ENCODE measurements at places on chromosomes 4 and X. TPM values are rescaled to one million over a fixed set of nuclear protein-coding genes. Genes with fewer than 3 reads are reported as not detected.
A peak's percentile ranks its signal among the peaks of the same experiment; 100 is the strongest.

The VCX3A gene
- not detected for total RNA-seq

The RNF150 gene
- total RNA-seq, result not detected

DNA sequence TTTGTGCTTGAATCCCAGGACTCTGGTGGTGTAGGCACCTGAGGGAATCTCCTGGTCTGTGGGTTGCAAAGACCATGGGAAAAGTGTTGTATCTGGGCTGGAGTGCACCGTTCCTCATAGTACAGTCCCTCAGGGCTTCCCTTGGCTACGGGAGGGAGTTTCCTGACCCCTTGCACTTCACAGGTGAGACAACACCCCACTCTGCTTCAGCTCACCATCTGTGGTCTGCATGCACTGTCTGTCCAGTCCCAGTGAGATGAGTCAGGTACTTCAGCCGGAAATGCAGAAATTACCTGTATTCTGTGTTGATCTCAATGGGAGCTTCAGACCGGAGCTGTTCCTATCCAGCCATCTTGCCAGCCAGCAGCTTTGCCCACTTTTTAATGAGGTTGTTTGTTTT lies 353.0 kb upstream of the IRS4 start:
- no peak for DNase-seq

DNA sequence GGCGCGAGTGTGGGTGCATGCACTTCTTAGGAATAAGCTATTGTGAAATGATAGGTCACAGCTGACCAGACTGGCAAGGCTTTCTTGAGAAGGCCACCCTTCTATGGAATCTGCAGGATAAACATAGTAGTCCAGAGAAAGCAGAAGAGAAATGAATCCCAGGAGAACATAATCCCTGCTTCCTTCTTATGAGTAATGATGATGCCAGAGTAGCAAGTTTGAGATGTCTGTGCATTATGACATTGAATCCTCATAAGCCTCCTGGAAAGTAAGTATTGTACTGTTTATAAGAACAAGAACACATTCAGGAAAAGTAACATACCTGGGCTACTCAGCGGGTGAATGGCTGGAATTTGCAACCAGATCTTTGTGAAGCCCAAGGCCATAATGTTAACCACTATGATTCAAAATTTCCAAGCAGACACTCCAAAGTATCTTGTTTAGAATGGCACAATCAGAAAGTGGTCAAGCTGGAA lies 272.1 kb upstream of the HS3ST1 start:
- DNase-seq, result no peak

DNA sequence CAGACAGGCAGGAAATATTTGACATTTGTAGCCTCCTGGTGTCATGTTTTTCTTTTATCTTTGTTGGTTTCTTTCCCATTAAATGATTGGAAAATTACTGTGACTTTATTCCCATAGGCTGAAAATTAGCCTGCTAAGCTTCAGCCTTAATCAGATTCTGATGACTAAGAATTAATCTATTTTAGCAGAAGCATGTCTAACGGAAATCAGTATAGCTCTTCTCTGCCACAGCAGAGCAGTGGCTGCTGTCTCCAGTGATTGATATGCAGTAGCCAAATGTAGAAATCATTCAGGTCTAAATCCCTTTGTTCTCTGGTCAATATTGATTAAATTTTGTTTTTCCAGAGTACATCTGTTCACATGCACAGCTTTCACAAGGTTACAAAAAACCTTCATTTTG lies 199.3 kb downstream of the GC start:
- no peak for DNase-seq

DNA sequence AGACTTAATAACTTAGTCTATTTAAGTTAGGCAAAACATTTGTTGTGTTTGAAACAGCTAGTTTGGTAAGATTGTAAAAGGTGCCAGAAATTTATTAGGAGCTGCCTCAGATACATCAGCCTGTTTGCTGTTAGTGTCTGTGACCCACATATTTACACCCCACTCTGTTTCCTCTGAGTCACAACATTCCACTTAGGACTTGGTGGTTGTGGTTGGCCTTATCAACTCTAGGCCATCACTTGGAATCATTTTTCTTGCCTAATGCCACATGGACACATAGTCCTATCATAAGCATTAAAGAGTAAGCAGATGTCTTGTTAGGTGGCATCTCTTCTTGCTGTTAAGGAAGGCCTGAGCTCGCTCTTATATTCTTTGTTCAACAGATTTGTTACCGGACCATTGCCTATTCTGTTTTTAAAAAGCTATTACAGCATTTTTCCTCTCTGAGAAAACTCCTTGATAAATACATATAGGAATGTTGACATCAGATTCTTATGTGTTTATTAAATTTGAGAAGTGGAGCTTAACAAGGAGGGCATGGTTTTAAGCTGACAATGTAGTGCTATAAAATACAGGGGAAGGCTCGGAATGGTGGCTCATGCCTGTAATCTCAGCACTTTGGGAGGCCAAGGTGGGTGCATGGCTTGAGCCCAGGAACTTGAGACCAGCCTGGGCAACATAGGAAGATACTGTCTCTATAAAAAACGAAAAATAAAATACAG lies 51.2 kb upstream of the PGRMC2 start:
- no peak for DNase-seq

- DNase-seq, result no peak
Observed at GRCh38 chr4:73698217-73698616, 42.2 kb upstream of the CXCL8 start.

DNA sequence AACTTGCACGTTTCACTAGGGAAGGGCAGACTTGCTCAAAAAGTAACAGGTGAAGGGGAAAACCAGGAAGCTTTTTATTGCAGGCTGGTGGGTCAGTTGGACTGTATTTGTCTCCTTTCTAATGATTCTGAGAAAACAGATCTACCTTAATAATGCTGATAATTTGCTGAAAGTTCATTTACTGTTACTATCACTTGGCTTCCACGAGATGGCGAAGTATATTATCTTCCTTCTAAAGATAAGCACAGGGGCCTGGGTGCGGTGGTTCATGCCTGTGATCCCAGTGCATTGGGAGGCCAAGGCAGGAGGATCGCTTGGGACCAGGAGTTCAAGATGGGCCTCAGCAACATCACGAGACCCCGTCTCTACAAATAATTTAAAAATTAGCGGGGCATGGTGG lies 16.4 kb downstream of the CCKAR start:
- DNase-seq, result no peak

DNA sequence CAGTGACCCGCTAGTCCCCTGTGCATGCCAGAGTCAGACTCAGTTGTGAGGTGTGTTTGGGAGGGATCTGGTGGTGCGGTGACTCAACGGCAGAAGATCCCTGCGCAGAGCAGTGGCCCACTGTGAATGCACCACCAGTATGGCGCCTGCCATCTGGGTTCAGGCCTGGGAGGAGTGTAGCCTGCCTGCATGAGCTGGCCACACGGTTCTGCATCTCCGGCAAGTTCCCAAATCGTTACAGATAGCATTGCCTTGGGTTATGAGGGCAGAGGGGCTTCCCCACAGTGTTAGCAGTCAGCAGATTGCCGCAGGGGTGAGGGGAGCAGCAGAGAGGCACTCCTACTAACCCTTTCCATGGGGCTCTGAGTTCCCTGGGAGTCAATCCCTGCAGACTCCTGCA lies 629.6 kb downstream of the TLL1 start:
- DNase-seq, result no peak

The C4orf50 gene
- total RNA-seq, result 0.82 TPM

DNA sequence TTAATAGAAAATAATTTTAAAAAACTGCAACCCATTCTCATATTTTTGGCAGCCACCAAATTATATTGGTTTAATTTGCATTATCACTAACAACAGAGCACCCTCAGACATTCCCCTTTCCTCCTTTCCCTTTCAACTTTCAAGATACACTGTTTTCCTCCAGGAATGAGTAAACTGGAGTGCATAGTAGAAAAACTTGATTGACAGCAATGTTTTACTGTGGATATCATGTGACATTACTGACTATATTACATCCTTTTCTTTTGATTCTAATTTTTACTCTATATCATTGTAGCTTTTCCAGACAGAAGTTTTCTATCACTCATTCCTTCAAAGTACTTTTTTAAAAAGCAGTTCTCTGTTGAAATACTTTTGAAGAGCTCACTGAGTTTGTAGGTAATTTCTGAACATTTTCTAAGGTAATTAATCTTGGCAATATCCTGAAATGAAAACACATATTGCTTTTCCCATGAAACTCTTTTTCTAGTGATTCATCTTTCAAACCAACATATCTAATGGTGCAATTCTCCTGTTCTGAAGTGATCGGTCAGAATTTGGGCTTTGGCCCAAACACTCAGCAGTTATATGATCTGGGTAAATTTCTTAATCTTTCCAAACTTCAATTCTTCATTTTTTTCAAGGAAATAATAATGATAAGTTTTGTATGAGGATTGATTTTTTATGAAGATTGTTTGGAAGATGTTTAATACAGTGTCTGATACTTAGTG lies 920.4 kb upstream of the EPHA5 start:
- no peak for DNase-seq

GRCh38 chr4:176013476-176014247 lies 52.0 kb upstream of the WDR17 start:
- no peak for DNase-seq

- no peak for DNase-seq
Observed at GRCh38 chr4:130479020-130479419, 1383.1 kb downstream of the C4orf33 start.

- DNase-seq, result no peak
Observed at GRCh38 chr4:39046249-39046648, 14.0 kb upstream of the TMEM156 start.

DNA sequence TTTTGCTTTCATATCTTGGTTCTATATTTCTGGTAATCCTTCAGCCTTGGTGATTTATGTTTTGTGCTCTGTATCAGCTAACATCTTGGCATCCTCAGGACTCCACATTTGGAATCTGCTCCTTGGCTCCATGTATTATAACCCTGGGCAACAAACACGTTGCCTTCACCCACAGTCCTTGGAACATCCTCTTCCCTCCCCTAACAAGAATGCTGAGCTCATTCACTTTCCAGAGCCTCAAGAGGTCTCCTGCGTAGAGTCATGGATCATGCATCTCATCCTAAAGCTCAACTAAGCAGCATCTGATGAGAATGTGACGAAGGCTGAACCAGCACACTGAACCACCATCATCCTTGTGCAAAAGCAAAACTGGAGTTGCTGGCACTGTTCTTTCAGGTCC lies 60.5 kb upstream of the C1GALT1C1 start:
- no peak for DNase-seq

DNA sequence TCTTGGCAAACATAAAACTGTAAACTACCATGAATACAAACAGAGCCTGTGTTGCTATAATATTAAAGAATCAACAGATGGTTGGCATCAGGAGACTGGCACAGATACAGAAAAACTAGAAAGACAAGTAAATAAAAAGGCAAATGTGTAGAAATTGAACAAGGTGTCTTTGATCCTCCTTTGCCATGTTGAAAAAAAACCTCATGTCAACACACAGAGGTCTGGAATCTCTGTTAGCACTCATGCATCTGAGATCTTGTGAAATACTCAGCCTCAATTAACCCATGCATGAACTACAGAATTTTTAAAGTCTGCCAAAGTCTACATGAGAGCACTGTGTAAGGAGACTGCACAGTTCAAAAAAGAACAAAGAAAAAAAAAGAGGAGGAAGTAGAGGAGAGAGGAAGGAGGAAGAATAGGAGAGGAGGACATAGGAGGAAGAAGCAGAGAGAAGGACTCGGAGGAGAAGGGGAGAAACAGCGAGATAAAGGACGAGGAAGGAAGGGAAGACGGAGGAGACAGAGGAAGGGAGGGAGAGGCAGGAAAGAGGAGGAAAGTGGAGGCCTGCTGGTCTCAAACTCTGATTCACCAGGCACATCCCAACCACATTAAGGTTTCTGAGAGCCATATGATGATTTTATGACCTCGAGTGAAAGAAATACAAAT lies 52.8 kb downstream of the PRDM5 start:
- DNase-seq, result no peak

GRCh38 chr4:64266669-64267068 lies 142.6 kb downstream of the TECRL start:
- DNase-seq, result no peak

- peak; percentile 71 for DNase-seq
Observed at GRCh38 chr4:83212041-83212851, 72.4 kb downstream of the COQ2 start.

- DNase-seq, result no peak
Observed at GRCh38 chr4:33184657-33185290, 2464.6 kb downstream of the PCDH7 start.

GRCh38 chr4:174697202-174697601 lies 131.8 kb downstream of the GLRA3 start:
- no peak for DNase-seq

DNA sequence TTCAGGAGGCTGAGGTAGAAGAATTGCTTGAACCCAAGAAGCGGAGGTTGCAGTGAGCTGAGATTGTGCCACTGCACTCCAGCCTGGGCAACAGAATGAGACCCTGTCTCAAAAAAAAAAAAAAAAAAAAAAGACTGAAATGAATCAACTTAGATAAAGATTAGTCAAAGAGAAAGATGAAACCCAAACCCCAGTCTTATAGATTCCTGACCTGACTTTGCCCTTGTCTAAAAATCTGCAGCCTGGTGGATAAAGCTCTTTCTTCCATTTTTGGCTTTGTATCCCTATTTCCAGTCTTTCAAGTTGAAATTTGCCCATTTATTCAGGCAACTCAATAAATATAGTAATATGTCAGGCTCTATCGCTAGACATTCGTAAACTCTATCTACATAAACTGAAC lies 39.3 kb upstream of the SPINK2 start:
- no peak for DNase-seq

The CXXC4 gene
- total RNA-seq, result not detected

- no peak for DNase-seq
Observed at GRCh38 chr4:99180382-99181070, 36.4 kb upstream of the ADH4 start.

DNA sequence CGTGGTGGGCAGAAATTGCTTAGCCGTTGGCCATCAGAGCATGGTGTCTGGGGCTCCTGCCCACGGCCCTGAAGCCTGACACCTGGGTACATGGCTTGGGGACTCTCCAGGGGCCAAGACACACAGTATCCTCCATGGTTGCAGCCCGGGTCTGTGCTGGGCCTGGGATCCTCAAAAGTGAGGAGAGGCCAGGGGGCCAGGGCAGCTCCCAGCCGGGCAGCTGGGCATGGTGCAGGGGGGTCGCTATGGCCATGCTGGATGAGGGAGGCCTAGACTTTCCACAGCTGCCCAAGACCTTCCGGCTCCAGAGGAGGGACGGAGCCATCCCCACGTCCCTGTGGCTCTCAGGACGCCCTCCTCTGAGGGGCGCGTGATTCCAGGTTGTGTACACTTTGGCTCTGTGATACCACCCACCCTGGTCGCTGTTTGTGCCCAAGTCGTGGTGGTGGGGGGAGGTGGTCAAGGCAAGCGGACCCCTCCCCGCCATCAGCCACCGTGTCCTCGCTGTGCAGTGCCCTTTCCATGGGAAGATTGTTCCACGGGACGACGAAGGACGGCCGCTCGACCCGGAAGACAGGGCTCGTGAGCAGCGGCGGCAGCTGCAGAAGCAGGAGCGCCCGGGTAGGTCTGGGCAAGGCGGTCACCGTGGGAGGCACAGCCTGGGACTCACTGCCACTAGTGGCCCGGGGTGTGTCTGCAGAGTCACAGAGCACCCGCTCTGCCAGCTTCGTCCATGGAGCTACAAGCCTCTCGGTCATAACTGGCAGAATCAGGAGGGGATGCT lies 25.7 kb downstream of the NKX1-1 start:
- DNase-seq, result no peak

Measured in activated CD8-positive, alpha-beta memory T cell treated with anti-CD3 and anti-CD28 coated beads, Interleukin-2, amount 10 ng/mL, durations not matched to agents 7 days and 5 days (primary cell).